ENCODE measurements at places on chromosomes 13 and 19.
A peak's percentile ranks its signal among the peaks of the same experiment; 100 is the strongest.

GRCh38 chr19:6660930-6661329, 9.0 kb downstream of the TNFSF14 start:
- no peak for DNase-seq

DNA sequence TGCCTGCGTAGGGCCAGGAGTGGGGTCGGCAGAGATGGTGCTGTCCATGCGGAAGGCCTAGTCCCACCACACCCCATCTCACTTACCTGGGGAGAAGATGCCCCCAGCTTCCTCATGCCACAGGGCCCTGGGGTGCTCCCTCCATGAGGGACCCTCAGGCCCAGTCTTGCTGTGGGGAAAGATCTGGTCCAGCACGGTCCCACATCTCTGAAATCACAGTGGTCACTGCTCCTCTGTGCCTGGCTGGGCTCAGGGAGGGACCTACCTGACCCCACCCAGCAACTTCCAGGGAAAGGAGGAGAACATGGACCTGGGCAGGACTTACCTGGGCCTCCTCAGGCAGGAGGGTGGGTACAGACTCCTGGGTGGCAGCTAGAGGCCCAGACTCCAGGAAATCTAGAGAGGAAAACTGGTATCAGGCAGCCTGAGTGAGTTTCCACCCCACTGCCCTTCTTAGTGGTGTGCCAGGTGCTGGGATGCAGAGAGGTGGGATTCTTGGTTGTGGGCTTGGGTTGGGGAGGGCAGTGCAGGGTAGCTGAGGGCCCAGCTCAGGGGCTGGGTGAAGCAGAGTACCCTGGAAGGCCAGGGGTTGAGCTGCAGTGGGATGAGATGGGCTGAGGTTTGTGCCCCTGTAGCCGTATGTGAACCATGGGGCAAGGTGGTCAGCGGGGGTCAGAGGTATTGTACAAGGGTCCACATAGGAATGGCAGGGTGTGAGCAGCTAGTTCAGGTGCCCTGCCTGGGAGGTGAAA, 3.8 kb downstream of the MZF1 start:
- peak; percentile 14 for DNase-seq

GRCh38 chr19:47427241-47428176, 8.2 kb upstream of the MEIS3 start:
- DNase-seq = no peak

DNA sequence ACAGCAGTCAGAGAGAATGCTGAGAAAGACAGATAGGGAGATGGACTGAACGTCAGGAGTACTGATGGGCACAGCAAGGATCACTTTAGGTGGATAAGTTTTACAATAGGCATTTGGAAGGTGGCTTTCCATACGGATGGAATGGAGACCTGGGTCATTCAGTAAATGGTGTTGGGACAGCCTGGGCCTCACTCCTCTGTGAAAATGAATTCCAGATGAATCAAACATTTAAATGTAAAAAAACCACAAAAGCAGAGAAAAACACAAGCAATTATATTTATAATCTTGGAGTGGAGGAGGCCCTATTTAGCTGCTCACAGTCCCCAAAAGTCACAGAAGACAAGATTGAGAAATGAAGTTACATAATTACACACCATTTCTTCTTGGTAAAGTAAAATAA, 4.7 kb downstream of the IL17D start:
- no peak for DNase-seq

GRCh38 chr13:40553356-40553755, 113.1 kb downstream of the FOXO1 start:
- DNase-seq = no peak

DNA sequence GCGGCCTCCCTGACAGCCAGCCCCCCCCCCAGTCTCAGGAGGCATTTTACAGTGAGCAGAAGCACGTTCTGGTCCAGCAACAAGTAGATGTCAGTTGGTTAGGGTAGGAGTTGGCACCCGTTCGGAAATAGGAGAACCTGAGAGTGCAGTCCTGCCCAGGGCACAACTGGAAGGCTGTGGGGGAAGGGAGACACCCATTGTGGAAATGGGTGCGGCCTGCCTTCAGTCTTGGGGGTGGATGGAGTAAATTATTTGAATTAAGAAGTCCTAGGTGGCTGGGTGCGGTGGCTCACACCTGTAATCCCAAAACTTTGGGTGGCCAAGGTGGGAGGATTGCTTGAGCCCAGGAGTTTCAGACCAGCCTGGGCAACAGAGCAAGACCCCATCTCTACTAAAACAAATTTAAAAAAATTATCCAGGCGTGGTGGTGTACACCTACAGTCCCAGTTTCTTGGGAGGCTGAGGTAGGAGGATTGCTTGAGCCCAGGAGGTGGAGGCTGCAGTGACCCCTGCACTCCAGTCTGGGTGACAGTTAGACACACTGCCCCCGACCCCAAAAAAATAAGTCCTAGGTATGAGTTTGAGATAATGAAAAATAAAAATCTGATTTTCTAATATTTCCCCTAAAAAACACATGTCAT, 1.2 kb downstream of the CIRBP start:
- no peak for DNase-seq

DNA sequence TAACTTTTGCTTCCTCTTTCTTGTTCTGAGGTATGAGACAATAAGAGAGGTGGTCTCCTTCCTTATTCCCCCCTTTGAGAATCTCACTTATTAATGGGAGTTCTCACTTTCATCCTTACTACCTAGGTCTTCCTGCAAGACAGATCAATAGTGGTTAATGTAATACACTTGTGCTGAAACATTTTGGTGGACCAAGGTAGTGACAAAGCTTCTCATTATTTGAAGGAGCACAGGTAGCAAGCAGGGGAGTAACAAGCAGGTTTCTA, 17.9 kb downstream of the ZNF700 start:
- no peak for DNase-seq

- DNase-seq = no peak
These were observed 36.3 kb upstream of the FLT1 start for GRCh38 chr13:28531077-28531844.

DNA sequence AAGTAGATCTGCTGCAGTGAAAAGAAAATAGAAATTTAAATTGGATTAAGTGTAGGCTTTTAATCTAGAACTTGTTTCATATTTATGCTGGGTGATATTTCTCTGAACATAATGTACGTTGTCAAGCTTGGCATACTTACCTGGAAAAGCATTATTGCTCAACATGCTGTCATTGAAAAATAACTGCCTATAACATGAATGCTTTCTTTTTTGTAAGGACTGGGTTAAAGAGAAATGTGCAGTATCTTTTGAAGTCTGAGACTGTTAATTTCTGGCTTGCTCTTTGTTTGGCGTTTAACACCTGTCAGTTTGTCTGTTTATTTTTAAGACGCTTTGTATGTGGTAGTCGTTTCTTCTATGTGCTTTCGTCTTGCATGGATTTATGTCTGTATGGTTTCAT, 175.2 kb downstream of the LMO7 start:
- DNase-seq = no peak

DNA sequence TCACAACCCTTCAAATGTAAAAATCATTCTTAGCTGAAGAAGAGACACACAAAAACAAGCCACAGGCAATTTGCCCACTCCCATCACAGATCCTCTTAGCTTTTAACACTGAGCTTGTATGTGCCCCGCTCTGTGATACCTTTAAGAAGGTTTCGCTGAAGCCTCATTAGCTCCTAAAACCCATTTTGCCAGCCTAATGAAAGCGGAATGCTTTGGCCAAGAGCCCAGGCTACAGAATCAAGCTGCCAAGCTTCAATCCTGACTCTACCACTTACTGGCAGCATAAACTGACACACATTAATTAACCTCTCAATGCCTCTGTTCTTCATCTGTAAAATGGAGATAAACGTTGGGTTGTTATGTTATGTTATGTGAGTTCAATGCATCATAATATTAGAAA, 10.5 kb downstream of the ZNF112 start:
- no peak for DNase-seq

DNA sequence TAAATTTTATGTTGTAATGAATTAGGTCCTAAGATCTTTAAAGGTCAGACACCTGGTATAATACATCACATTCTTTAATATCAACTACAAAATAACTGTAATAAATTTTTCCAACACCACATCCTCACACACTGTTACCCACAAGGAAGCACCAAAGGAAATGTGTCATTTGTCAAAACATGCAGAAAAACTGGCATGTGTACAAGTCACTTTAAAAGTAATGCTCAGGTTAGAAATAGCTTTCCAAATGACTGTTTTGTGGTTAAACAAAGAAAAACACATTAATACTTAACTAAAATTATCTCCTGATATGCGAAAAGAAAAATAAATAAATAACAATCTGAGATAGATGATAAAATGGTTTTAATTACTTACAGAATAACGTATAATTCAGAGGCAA, 74.7 kb downstream of the MZT1 start:
- DNase-seq = no peak

- peak; percentile 86 for DNase-seq
These were observed 284.6 kb downstream of the DNAJC15 start for GRCh38 chr13:43307921-43308433.

- no peak for DNase-seq
These were observed 1.9 kb downstream of the CDK8 start for GRCh38 chr13:26255691-26256277.

- no peak for DNase-seq
These were observed 299.5 kb downstream of the ZNF536 start for GRCh38 chr19:30671622-30672051.

- no peak for DNase-seq
These were observed 40.8 kb downstream of the GGACT start for GRCh38 chr13:100547791-100548201.

DNA sequence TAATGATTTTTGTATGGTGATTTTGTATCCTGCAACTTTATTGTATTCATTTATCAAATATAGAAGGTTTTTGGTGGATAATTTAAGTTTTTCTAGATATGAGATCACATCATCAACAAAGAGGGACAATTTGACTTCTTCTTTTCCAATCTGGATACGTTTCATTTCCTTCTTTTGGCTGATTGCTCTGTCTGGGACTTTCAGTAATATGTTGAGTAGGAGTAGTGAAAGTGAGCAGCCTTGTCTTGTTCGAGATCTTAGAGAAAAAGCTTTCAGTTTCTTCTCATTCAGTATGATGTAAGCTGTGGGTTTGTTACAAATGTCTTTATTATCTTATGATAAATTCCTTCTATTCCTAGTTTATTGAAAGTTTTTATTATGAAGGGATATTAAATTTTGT, 352.0 kb upstream of the DACH1 start:
- no peak for DNase-seq

DNA sequence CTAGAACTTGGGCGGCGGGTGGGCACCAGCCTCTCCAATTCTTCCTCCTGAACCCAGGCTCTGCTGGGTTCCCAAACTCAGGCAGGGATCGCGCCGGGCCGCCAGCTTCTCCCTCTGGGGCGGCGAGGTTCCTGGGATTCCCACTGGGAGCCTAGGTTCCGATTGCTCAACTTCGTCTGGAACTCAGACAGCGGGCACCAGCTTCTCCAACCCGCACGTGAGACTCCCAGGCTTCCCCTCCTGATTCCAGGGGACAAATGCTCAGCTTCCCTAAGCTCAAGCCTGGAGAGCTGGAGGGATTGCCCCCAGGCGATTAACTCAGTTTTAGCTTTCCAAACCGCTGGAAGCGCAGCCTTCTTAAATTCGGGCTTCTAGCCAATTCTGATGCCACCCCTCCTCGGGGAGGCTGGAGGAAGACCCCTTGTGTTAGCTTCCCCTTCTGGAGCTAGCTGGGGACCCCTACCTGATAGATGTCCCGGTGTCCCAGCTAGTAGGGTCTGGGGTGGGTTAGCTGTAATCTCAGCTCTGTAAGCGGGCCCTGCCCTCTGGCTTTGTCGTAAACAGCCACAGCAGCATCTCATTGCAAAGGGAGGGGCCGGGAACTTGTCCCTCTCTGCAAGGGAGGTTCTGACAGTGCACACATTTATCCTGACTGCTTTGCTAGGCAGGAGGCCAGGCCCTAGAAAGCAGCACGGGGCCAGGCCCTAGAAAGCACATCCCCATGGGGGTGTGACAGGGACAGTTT, 671 bp downstream of the MCOLN1 start:
- DNase-seq = no peak

DNA sequence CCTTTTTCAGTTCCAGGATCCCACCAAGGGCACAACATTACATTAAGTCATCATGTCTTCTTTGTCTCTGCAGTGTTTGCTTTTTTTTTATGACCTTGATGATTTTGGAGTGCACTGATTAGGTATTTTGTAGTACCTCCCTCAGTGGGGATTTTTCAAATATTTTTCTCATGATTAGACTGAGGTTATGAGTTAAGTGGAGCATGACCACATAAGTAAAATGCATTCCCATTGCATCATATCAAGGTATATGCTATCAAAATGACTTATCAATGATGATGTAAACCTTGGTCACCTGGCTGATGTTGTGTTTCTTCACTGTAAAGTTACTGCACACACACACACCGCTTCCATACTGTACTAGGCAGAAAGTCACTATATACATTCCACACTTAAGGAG, 96.7 kb upstream of the TRPC4 start:
- DNase-seq = no peak

DNA sequence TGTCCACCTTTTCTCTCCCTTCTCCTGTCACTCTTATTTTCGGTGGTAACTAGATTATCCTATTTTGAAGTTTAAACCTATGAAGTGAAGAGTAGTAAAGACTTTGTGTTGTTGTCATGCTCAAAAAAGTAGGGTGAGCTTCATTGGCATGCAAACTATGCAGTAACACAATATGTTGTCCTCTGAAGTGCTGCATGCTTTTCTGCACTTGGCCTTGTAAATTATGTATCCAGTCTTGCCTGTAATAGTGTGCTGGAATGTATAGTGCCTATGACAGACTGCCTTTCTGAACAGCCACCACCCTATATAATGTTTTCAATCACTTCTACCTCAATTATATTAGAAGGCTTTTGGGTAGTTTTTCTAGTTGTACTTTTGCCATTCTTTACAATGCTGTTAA, 1198.2 kb upstream of the PCDH20 start:
- no peak for DNase-seq

- DNase-seq = peak; percentile 72
These were observed 1.2 kb downstream of the APLP1 start for GRCh38 chr19:35869327-35870123.

DNA sequence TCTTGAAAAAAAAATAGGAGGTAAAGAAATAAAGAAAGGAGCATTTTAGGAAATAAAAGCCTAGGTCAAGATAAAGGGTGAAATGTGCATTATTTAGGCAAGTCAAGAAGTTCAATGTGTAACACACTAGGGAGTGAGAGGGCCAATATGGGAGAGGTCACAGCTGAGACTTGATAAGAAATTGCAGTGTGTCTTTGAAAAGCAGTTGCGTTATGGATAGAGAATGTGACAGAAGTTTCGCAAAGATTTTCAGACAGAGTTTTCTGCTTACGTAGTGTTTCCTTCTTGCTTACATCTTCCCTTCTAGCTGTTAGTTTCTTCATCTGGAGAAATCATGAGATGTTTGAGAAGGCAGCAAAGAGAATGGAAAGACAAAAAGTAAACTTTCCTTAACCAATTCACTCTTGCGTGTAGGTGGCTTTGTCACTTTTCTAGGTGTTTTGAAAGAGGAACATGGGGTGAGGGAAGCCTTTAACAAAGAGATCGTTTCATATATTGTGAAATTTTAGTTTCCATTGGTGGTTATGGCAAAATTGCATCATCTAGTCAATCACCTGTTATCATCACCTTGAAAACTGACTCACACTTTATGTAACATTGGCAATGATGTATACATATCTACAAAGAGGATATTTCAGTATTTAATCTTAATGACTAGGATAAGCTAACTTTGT, 975.5 kb downstream of the OLFM4 start:
- no peak for DNase-seq

Measured in mesothelial cell of epicardium (in vitro differentiated cells).